ENCODE measurements at places on chromosomes 5 and 9. TPM values are rescaled to one million over a fixed set of nuclear protein-coding genes. Genes with fewer than 3 reads are reported as not detected.

TOMM5 gene
- 78.2 TPM for total RNA-seq

RGS7BP gene
- 3.9 TPM for total RNA-seq

TICAM2 gene
- total RNA-seq: 14.0 TPM

TAF11L7 gene
- not detected for total RNA-seq

CDK5RAP2 gene
- total RNA-seq: 62.3 TPM

MCTP1 gene
- total RNA-seq: 114 TPM

LCN6 gene
- 145 TPM for total RNA-seq

SPATA6L gene
- total RNA-seq: 5.0 TPM

BNC2 gene
- 85.9 TPM for total RNA-seq

NUTM2G gene
- not detected for total RNA-seq

PCDHGB1 gene
- not detected for total RNA-seq

TRAPPC13 gene
- total RNA-seq: 29.2 TPM

CCL27 gene
- total RNA-seq: not detected

BTNL8 gene
- not detected for total RNA-seq

SLC6A3 gene
- 0.07 TPM for total RNA-seq

MROH2B gene
- total RNA-seq: not detected

KIF12 gene
- 5.4 TPM for total RNA-seq

LCP2 gene
- total RNA-seq: 10.3 TPM

PGM5 gene
- total RNA-seq: 153 TPM

SPINK4 gene
- not detected for total RNA-seq

RPL12 gene
- total RNA-seq: 999 TPM

PCDHGC3 gene
- 127 TPM for total RNA-seq

CD74 gene
- 118 TPM for total RNA-seq

ALDH1B1 gene
- 58.5 TPM for total RNA-seq

MPDZ gene
- total RNA-seq: 83.0 TPM

IL7R gene
- total RNA-seq: 4.1 TPM

TAF11L10 gene
- total RNA-seq: not detected

KIAA1958 gene
- 11.1 TPM for total RNA-seq

CTXN3 gene
- total RNA-seq: not detected

LCN2 gene
- total RNA-seq: not detected

TTF1 gene
- 12.6 TPM for total RNA-seq

TAF11L5 gene
- total RNA-seq: not detected

PKN3 gene
- total RNA-seq: 19.5 TPM

NEUROG1 gene
- total RNA-seq: not detected

TMEM215 gene
- total RNA-seq: not detected

PPIC gene
- 41.7 TPM for total RNA-seq

C6 gene
- not detected for total RNA-seq

FOXD1 gene
- total RNA-seq: not detected

Measured in uterus (tissue), 4 donors.